ENCODE measurements at places on chromosomes 3 and 15.

DNA sequence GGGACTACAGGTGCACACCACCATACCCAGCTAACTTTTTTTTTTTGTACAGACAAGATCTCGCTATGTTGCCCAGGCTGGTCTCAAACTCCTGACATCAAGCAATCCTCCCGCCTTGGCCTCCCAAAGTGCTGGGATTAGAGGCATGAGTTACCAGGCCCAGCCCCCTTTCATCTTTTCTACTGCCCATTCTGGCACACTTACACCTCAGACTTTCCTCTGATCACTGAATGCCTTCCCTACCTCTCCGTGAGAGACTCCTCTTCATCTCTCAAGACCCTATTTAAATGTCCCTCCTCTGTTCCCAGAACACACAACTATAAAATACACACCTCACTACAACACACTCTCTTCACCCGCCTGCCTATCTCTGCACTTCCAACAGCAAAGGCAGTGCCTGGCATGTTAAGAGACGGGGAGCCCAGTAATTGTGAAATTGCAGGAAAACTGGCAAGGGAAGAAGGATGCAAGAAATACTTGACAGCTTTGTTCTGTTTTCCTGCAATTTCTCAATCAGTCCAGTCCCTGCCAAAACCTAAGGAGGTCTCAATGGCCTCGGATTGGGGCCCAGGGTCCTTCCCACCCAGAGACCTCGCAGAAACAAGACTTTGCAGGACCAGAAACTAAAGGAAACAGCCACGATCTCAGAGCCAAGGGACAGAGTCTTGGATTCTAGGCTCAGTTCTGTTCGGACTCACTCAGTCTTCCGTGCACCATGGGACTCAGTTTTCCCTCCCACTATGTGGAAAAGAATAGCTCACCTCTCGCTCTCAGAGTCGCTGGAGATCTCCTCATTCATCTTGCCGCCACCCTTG is 849 bp downstream of the RRP9 start:
- peaks cover 28% of the 10 kb centered on the region for H3K4me1 ChIP-seq
- peak overlapping the region; percentile 61 for H3K4me3 ChIP-seq
- DNase-seq: peak; percentile 22
- H3K36me3 ChIP-seq: peaks cover 18% of the 10 kb centered on the region

DNA sequence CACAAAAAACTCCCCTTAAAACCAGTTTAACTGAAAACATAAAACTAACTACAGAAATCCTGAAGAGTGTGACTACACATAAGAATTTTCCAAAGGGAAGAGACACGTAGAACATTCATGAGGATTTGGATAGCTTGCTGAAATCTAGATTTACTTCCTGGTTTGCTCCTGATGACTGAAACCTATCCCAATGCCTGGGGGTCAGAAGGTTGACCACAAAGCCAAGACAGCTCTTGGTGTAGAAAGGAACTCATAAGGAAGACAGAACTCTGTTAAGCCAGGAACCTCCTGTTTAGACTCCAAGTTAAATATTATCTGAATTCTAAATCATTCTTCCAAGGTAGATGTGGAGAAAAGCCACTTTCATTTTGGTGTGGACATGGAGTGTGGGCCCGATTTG is 92.8 kb downstream of the TFG start:
- no peaks in the 10 kb centered on the region for H3K27me3 ChIP-seq
- DNase-seq: no peak
- no peak overlapping the region for H3K4me3 ChIP-seq
- H3K4me1 ChIP-seq: no peaks in the 10 kb centered on the region
- no peaks in the 10 kb centered on the region for H3K36me3 ChIP-seq

DNA sequence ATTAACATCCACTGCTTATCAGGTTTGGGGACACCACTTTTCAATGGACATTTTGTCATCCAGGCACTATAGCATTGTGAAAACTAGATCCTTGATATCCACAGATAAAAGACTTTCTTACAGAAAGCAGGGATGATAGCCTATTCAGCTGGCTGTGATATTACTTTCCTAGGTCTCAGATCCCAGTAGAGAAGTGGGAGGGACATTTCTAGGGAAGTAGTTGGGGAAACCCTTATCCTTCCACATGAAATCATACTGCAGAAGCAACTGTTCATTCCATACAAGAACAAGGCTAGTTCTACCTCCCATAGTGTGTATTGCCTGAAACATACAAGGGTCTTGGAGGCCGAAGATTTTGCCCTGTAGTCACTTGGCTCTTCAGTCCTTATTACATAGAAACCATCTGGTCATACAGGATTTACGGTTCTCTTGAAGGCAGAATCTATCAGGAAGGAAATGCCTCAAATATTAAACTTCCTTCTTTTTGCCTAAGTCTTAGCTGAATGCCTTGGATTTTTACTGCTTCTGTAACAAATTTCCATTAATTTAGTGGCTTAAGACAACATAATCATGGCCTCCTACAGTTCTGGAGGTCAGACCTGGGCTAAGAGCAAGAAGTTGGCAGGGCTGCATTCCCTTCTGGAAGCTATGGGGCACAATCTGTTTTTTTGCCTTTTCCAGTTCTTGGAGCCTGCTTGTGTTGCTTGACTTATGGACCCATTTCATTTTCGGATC is 119.4 kb downstream of the ECT2 start:
- no peaks in the 10 kb centered on the region for H3K36me3 ChIP-seq
- no peaks in the 10 kb centered on the region for H3K4me1 ChIP-seq
- H3K4me3 ChIP-seq: no peak overlapping the region
- H3K27ac ChIP-seq: no peak overlapping the region
- H3K27me3 ChIP-seq: no peaks in the 10 kb centered on the region

GRCh38 chr3:45753095-45753494 is 43.2 kb downstream of the SLC6A20 start:
- H3K27ac ChIP-seq: no peak overlapping the region
- H3K4me1 ChIP-seq: no peaks in the 10 kb centered on the region
- H3K27me3 ChIP-seq: no peaks in the 10 kb centered on the region
- H3K36me3 ChIP-seq: no peaks in the 10 kb centered on the region
- no peak for DNase-seq
- H3K4me3 ChIP-seq: no peak overlapping the region

GRCh38 chr15:49813625-49814024 is 192.8 kb downstream of the DTWD1 start:
- DNase-seq: no peak
- H3K27ac ChIP-seq: no peak overlapping the region
- H3K27me3 ChIP-seq: no peaks in the 10 kb centered on the region
- no peaks in the 10 kb centered on the region for H3K36me3 ChIP-seq
- H3K4me3 ChIP-seq: no peak overlapping the region
- H3K4me1 ChIP-seq: no peaks in the 10 kb centered on the region

DNA sequence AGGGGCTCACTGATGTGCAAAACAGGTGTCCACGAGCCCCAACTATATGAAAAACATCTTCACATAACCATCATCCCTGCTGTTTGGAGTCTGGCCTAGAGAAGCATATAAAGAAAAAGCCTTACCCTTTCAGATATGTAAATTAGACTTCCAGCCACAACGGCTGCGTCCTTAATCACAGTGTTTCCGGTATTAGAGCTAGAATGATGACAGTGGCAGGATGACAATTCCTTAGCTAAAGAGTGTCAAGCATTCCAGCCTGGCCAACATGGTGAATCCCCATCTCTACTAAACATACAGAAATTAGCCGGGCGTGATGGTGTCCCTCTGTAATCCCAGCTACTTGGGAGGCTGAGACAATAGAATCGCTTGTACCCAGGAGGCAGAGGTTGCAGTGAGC is 19.5 kb upstream of the SAMD7 start:
- H3K4me3 ChIP-seq: no peak overlapping the region
- H3K36me3 ChIP-seq: no peaks in the 10 kb centered on the region
- no peaks in the 10 kb centered on the region for H3K4me1 ChIP-seq
- H3K27ac ChIP-seq: no peak overlapping the region
- H3K27me3 ChIP-seq: no peaks in the 10 kb centered on the region

DNA sequence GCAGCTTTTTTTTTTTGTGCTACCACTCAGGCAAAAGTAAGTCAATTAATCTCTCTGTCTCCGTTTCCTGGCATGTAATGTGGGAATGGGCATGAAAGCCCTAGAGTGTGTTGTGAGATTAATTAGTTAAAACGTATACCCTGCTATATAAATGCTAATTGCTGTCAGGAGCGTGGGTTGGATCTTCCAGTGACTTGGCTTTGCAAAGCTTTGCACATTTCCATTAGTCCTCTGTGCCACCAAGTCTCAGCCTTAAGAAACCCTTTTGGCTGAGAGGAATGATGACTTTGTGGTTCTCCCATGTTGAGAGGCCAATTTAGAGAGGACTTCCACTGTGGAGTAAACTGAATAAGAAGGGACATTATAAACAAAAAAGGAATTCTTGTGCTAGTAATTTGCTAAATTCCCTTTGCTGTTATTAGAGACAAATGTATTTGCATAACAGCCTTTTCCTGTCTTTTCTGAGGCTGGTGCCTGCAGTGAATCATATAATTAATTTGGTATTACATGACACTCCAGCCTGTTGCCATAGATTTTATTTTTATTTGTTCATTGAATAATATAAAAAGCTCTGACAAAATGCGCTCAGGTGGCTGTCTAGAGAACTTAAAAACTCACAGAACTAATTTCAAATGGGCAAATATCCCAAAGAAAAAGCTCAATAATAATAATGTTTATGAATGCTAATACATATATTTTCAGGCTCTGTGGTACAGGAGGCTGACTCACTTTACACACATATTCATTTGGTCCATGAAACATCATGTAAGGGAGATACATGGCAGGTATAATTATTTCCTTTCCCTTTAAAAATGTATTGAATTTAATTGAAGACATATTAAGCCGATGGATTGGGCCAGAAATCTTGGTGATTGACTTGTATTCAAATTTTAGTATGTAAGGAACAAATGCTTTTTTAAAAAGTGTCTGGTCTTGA is 82.7 kb downstream of the IL1RAP start:
- no peaks in the 10 kb centered on the region for H3K27me3 ChIP-seq
- peaks cover 6% of the 10 kb centered on the region for H3K4me1 ChIP-seq
- DNase-seq: no peak
- no peak overlapping the region for H3K27ac ChIP-seq

GRCh38 chr15:26234976-26235767 is 372.0 kb upstream of the ATP10A start:
- H3K27me3 ChIP-seq: no peaks in the 10 kb centered on the region
- H3K4me3 ChIP-seq: no peak overlapping the region
- H3K36me3 ChIP-seq: no peaks in the 10 kb centered on the region
- no peaks in the 10 kb centered on the region for H3K4me1 ChIP-seq
- H3K27ac ChIP-seq: no peak overlapping the region
- no peak for DNase-seq

GRCh38 chr15:90581771-90582352 is 52.1 kb downstream of the CRTC3 start:
- H3K4me3 ChIP-seq: no peak overlapping the region
- H3K27ac ChIP-seq: no peak overlapping the region
- no peaks in the 10 kb centered on the region for H3K36me3 ChIP-seq
- peaks cover 16% of the 10 kb centered on the region for H3K4me1 ChIP-seq
- no peaks in the 10 kb centered on the region for H3K27me3 ChIP-seq

GRCh38 chr15:98692213-98692612 is 43.9 kb downstream of the IGF1R start:
- peaks cover 17% of the 10 kb centered on the region for H3K4me1 ChIP-seq
- no peak overlapping the region for H3K4me3 ChIP-seq
- DNase-seq: no peak

- H3K4me3 ChIP-seq: no peak overlapping the region
- no peaks in the 10 kb centered on the region for H3K4me1 ChIP-seq
- H3K36me3 ChIP-seq: no peaks in the 10 kb centered on the region
- no peaks in the 10 kb centered on the region for H3K27me3 ChIP-seq
Observed at GRCh38 chr3:71504250-71505036, 79.1 kb downstream of the FOXP1 start.

DNA sequence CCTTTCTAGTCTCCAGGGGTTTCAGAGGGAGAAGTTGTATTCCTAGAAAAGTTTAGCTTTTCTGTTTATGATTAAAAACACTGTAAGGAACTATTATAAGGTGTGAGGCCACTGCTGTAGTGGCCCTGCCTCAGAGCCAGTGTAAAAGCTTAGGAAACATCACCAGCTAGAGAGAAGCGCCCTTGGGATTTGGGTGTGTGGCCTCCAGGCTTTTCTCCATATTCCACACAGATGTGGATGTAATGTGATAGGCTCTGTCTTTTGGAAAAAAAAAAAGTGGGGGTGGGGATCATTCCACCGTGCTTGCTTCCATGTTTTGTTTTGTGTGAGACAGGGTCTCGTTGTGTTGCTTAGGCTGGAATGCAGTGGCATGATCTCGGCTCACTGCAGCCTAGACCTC is 13.9 kb downstream of the SEC61A1 start:
- H3K27me3 ChIP-seq: no peaks in the 10 kb centered on the region
- no peak for DNase-seq
- no peak overlapping the region for H3K27ac ChIP-seq
- no peak overlapping the region for H3K4me3 ChIP-seq

DNA sequence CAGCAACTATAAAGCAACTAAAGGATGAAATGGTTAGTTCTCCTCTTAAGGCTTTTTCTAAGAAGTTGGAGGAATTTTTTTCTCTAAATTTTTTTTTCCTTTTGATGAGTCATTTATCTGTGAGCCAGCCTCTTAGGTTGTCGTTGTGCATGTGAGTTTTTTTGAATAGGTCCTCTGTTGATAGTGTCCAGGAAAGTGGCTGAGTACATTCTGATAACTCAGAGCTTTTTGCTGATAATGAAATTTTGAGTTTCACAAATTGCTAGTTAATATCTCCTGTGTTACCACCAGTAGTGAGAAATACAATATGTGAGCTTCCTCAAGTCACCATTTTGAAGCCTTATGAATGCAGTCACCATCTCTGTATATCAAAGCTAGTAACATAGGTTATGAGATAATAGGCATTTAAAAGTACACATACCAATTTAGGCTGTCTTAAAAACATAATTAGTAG is 7.1 kb upstream of the LXN start:
- DNase-seq: no peak
- H3K27ac ChIP-seq: no peak overlapping the region
- H3K36me3 ChIP-seq: no peaks in the 10 kb centered on the region

DNA sequence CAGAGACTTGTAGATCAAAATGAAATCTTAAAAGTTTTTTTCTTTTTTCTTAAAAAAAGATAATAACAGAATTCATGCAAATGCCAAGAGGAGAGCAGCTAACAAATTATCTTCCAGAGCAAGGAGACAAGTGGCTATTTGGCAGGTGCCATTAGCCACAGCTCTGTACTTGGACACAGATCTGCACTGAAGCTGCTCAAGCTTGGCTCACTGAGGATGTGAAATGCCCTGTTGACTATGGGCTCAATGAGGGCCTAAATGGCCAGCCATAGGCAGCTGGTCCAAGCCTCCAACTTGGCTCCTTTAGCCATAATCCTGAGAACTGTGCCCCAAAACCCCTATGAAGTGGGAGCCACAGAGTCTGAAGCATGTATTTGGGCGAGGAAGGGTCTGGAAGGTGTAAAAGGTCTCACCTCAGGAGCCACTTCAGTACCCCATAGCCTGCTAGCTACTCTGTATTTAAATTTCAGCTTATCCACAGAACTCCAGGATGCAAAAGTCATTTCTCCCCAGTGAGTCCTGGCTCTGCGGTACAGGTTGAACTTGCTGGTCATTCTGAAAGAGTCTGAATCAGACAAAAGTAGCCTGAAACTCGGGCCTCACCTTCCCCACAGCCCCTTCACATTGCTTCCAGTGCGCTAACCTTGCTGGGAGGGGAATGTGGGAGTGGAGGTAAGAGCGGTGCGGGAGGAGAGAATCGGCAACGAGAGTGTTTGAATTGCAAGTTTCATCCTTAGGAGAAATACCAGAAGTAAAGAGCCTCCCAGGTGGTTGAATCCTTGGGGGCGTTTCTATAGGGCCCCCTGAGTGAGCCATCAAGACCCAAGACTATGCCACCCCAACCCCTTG is 48.0 kb downstream of the ZIC4 start:
- DNase-seq: no peak
- H3K4me3 ChIP-seq: no peak overlapping the region
- no peak overlapping the region for H3K27ac ChIP-seq
- no peaks in the 10 kb centered on the region for H3K4me1 ChIP-seq
- peaks cover 35% of the 10 kb centered on the region for H3K27me3 ChIP-seq
- H3K36me3 ChIP-seq: no peaks in the 10 kb centered on the region

- DNase-seq: no peak
- H3K27me3 ChIP-seq: no peaks in the 10 kb centered on the region
- H3K36me3 ChIP-seq: no peaks in the 10 kb centered on the region
- H3K4me3 ChIP-seq: no peak overlapping the region
- no peak overlapping the region for H3K27ac ChIP-seq
Observed at GRCh38 chr15:50871832-50872231, 36.7 kb upstream of the AP4E1 start.

Measured in upper lobe of left lung (tissue), 6 donors.